ENCODE measurements at places on chromosomes 7 and 10. TPM values are rescaled to one million over a fixed set of nuclear protein-coding genes. Genes with fewer than 3 reads are reported as not detected.

The CCDC172 gene
- not detected for total RNA-seq

The ADAP1 gene
- total RNA-seq: 28.6 TPM

The RAB19 gene
- total RNA-seq: 7.3 TPM

The GDF2 gene
- total RNA-seq: not detected

The HABP2 gene
- total RNA-seq: not detected

The CLCN1 gene
- total RNA-seq: not detected

The ABCC2 gene
- total RNA-seq: 0.97 TPM

The HYAL4 gene
- total RNA-seq: not detected

The OPN4 gene
- total RNA-seq: not detected

The SORCS1 gene
- total RNA-seq: not detected

- H3K27me3 ChIP-seq: no peaks in the 10 kb centered on the region
- DNase-seq: no peak
- H3K4me3 ChIP-seq: no peak overlapping the region
- H3K27ac ChIP-seq: no peak overlapping the region
These were observed 242.6 kb upstream of the HGF start for GRCh38 chr7:82012453-82012852.

DNA sequence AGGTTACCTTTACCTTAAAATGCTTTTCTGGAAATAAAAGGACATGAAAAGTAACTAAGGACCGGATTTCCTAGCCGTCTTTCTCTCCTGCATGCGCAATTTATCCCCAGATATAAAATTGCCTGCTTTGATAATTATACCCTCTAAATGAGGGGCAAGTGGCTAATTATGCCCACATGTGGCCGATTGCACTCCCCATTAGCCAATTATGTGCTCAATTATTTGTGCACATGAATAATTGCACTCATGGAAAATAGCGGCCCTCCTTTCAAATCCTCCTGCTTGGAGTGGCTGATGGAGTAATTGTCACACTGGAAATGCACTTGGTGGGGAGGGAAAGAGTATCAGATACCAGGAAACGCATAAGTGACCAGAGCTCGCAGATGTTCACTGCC, 66.4 kb upstream of the ATRNL1 start:
- no peak for DNase-seq
- H3K4me3 ChIP-seq: no peak overlapping the region
- no peaks in the 10 kb centered on the region for H3K36me3 ChIP-seq
- H3K27ac ChIP-seq: no peak overlapping the region

DNA sequence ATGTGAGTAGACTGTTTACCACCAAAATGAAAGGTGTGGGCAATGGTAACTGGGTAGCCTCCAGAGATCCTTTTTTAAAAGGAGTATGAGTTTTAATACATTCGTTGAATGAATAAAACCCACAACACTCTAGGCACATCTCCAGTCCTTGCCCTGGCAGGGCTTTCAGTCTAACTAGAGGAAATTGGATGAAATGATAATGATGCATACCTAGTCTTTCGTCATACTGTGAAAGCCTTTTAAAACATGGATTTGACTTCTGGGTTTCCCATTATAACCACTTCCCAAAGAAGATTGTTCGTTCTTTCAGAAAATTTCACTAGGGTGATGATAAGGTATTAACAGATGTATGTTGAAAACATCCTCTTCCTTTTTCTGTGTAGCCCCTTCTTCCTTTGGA, 110.8 kb downstream of the REEP3 start:
- H3K4me3 ChIP-seq: no peak overlapping the region
- H3K27ac ChIP-seq: no peak overlapping the region
- DNase-seq: no peak
- no peaks in the 10 kb centered on the region for H3K36me3 ChIP-seq
- peaks cover 16% of the 10 kb centered on the region for H3K27me3 ChIP-seq

GRCh38 chr7:38312821-38313220, 39.4 kb upstream of the TARP start:
- peaks cover 56% of the 10 kb centered on the region for H3K4me1 ChIP-seq
- peak overlapping the region; percentile 63 for H3K27ac ChIP-seq
- H3K4me3 ChIP-seq: peak overlapping the region; percentile 53
- no peaks in the 10 kb centered on the region for H3K27me3 ChIP-seq
- H3K36me3 ChIP-seq: no peaks in the 10 kb centered on the region
- DNase-seq: no peak

GRCh38 chr10:78920011-78920410, 148.8 kb upstream of the ZMIZ1 start:
- DNase-seq: no peak
- peaks cover 9% of the 10 kb centered on the region for H3K27me3 ChIP-seq
- H3K4me3 ChIP-seq: no peak overlapping the region
- H3K4me1 ChIP-seq: no peaks in the 10 kb centered on the region
- H3K36me3 ChIP-seq: no peaks in the 10 kb centered on the region

DNA sequence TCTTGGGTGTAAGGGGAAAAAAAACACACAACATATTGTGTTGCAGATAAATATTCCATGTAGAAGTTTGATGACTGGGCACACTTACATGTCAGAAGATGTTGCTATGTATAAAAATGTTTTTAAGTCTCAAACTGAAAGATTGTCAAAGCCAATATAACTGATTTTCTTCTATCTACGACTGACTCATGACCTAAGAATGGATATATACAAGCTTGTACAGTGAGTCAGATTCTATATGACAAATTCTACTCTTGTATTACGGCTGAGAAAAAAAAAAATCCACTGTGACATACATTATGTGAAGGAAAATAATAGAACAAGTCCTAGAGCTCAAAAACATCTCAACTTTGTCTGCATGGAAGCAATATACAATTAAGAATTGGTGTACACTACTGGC, 343.0 kb upstream of the PCDH15 start:
- no peak for DNase-seq
- H3K4me3 ChIP-seq: no peak overlapping the region
- no peaks in the 10 kb centered on the region for H3K4me1 ChIP-seq
- no peak overlapping the region for H3K27ac ChIP-seq

DNA sequence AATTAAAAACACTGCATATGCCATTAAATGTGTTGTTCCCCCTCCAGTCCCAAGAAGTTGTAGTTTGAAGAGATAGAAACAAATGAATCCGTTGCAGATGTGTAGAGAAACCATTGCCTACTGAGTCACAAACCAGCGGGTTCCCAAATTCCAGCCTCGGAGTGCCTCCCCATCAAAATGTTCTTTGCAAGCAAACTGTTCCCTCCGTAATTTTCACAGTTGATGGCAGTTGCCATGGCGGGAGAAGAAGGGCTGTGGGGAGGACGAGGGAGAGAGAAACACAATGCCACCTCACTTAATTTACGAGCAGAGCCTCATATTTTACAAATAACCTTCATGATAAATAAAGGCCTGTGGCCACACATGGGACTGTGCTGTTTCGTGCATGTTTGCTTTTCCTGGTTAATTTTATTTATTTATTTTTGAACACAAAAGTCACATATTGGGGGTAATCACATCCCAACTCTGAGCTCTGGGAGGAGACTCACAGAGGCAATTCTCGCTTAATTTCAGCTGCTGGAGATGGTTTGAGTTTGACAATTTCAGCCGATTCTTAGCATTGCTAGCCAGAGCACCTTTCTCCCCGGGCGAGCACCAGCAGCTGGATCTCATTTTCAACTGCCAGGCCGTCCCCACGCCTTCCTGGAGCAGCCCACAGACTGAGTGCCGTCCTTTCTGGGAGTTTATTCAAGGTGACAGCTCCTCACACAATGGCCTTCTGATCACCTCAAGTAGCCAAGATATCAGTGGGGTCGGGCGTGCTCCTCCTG, 1084.2 kb downstream of the KCNMA1 start:
- no peak overlapping the region for H3K27ac ChIP-seq
- H3K4me3 ChIP-seq: no peak overlapping the region
- H3K36me3 ChIP-seq: no peaks in the 10 kb centered on the region
- H3K27me3 ChIP-seq: no peaks in the 10 kb centered on the region
- DNase-seq: no peak
- no peaks in the 10 kb centered on the region for H3K4me1 ChIP-seq

GRCh38 chr7:146635205-146636032, 518.8 kb downstream of the CNTNAP2 start:
- DNase-seq: no peak
- H3K27ac ChIP-seq: no peak overlapping the region
- H3K4me1 ChIP-seq: no peaks in the 10 kb centered on the region
- no peaks in the 10 kb centered on the region for H3K36me3 ChIP-seq

DNA sequence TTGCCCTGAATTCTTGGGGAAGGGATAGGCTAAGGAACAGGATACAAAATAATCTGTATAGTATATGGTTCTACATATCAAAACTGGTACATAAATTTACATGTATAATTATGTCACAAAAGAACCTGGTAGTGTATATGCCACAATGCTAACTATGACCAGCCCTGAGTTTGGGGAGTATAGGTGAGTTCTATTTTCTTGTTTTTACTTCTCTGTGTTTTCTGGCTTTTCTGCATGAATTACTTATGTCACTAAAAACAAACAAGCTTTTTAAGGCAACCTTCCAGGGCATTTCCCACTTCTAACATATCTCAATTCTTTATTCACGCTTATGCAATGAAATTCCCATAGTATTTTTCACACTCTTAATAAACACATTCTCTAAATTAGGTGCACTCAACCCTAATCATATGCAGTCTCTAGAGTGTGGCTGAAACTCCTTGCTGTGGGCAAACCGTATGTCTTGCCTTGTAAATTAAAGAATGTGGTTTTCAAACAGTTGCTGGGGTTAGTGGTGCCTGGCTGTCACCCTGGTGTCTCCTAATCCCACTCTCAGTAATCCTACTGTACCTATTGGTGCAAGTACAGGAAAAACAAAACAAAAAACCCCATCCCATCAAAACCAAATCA, 14.0 kb upstream of the INSIG1 start:
- DNase-seq: no peak
- H3K36me3 ChIP-seq: no peaks in the 10 kb centered on the region
- H3K4me1 ChIP-seq: peaks cover 55% of the 10 kb centered on the region
- no peak overlapping the region for H3K27ac ChIP-seq

DNA sequence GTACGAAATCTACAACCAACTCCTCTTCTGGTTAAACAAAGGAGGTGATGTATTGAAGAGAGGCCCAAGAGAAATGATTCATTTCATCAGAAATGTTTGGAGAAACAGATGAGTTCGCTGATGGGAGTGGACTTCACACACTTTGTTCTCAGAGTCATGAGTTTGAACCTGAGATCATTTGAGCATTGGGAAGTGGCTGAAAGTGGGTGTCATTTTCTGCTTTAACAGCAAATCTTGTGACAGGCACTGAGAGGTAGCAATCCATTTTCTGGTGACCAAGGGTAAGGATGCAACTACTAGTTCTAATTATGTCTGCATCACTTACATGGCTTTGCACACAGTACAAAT, 51.4 kb downstream of the RBM20 start:
- no peak overlapping the region for H3K4me3 ChIP-seq
- no peak overlapping the region for H3K27ac ChIP-seq
- H3K4me1 ChIP-seq: peaks cover 2% of the 10 kb centered on the region

GRCh38 chr7:26507108-26507987, 215.7 kb downstream of the SNX10 start:
- no peak overlapping the region for H3K27ac ChIP-seq
- H3K36me3 ChIP-seq: no peaks in the 10 kb centered on the region
- DNase-seq: no peak

DNA sequence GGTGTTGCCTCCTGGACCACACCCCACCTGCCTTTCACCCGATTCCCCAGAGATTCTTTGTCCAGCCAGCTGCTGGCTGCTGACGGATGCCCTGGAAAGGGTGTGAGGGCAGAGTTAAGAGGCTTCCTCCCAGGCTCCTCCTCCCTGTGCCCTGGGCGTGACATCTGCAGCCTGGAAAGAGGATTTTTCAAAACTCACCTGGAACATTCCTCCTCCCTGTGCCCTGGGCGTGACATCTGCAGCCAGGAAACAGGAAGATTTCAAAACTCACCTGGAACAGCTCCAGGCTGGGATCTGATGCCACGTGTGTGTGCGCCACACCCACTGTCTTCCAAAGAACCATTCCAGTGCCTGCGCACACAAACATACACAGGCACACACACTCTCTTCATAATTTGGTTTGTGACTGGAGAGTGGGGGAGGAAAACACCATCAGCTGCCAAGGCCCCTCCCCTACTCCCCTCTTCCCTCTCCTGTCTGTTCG, 5.2 kb downstream of the MARVELD1 start:
- no peak for DNase-seq
- no peak overlapping the region for H3K27ac ChIP-seq
- no peaks in the 10 kb centered on the region for H3K36me3 ChIP-seq
- H3K4me3 ChIP-seq: no peak overlapping the region
- H3K4me1 ChIP-seq: peaks cover 15% of the 10 kb centered on the region

DNA sequence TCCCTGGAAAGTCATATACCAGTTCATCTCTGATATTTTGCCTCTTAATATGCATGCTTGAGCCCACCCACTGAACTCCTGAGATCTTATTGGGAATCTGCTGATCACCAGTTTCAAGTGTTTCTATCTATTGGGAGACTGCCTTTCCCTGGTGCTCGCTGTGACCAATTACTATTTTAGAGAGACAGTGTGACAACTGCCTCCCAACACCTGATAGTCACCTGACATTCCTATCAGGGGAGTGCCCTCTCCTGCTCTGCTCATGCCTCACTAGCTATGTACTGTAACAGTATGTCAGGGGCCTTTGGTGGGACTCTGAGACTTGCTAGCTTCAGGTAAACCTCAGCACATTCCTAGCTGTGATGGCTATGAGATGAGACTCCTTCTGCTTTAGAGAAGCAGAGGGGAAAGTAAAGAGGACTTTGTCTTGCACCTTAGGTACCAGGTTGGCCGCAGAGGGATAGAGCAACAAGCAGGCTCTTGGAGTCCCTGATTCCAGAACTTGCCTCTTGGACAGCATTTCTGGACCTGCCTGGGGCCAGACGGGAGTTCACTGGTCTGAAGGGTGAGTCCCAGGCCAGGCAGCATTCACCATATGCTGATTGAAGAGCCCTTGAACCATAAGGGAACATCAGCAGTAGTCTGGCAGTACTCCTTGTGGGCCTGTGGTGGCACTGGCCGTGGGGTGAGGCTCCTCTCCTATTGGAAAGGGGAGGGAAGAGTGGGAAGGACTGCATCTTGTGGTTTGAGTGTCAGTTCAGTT, 34.4 kb upstream of the ARHGAP12 start:
- H3K4me1 ChIP-seq: peaks cover 15% of the 10 kb centered on the region
- H3K4me3 ChIP-seq: no peak overlapping the region
- H3K27me3 ChIP-seq: peaks cover 3% of the 10 kb centered on the region
- no peak overlapping the region for H3K27ac ChIP-seq
- peaks cover 2% of the 10 kb centered on the region for H3K36me3 ChIP-seq

- peaks cover 2% of the 10 kb centered on the region for H3K36me3 ChIP-seq
- H3K27ac ChIP-seq: no peak overlapping the region
- DNase-seq: no peak
- H3K4me1 ChIP-seq: peaks cover 11% of the 10 kb centered on the region
- H3K4me3 ChIP-seq: no peak overlapping the region
These were observed 70.0 kb upstream of the VOPP1 start for GRCh38 chr7:55642266-55642665.

DNA sequence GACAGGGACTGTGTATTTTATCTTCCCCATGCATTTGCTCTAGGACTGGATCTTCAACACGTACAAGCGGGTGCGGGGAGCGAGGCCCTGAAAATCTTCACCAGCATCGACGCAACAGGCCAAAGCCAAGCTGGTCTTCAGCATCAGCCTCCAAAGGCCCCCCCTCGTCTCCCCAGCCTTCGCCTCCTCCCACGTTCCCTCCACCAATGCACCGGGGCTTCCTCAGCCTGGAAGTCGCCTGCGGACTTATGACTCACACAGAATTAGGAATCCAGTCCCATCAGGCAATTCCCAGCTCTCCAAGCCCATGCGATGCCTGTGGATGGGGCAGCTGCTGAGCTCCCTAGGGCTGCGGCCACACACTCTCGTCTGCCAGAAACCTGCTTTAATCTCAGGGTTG, 36.3 kb upstream of the RNF32 start:
- DNase-seq: no peak
- H3K27ac ChIP-seq: no peak overlapping the region
- peaks cover 33% of the 10 kb centered on the region for H3K27me3 ChIP-seq
